ENCODE measurements at places on chromosomes 7 and 10. TPM values are rescaled to one million over a fixed set of nuclear protein-coding genes. Genes with fewer than 3 reads are reported as not detected.

DNA sequence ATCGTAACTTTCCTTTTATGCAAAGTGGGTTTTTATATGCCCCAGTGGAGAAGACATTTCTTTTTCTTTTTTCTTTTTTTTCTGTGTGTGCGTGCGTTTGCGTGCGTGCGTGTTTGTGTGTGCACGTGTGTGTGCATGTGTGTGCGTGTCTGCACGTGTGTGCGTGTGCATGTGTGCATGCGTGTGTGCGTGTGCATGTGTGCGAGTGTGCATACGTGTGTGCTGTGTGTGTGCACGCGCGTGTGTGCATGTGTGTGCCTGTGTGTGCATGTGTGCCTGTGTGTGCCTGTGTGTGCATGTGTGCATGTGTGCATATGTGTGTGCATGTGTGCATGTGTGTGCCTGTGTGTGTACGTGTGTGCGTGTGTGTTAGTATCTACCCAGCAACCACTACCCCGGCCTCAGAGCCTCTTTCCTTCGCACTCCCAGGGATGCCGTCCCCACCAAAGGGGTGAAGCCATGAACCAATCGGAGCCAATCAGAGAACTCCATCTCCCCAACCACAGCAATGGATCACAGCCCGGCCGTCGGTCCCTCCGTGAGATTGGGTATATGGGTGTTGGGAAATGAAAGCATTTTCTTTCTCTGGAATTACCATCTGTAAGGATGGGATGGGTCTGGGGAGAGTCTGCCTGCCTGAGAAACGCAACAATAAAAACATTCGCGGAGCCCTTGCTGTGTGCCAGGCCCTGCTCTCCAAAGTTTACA, 92.3 kb downstream of the ELFN1 start:
- DNase-seq: no peak

The MAPK8 gene
- 56.1 TPM for total RNA-seq

GRCh38 chr7:107998660-107999480, 4.1 kb downstream of the LAMB1 start:
- DNase-seq: no peak

DNA sequence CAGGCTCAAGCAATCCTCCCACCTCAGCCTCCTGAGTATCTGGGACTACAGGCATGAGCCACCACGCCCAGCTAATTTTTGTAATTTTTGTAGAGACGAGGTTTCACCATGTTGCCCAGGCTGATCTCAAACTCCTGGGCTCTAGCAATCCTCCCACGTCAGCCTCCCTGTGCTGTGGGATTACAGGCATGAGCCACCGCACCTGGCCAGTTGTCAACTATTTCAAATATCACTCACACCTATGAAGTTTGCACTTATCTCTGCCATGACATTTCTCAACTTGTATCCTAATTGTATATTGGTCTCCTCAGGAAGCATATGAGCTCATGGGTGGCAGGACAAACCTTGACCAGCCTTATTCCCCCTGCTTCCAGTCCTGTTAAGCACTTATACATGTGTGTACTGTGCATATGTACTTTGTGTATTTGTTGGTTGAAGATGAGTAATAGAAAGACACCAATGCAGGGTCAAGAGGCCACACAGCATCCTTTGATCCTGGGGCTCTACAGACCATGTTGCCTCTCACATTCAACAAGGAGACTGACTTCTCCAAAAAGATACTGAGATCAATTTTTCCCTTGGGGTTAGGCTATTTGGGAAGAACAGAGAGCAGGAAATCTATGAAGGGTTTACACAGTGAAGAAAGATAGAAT, 82.2 kb downstream of the SLC16A9 start:
- no peak for DNase-seq

GRCh38 chr10:4780782-4781181, 45.2 kb upstream of the AKR1E2 start:
- no peak for DNase-seq
